ENCODE measurements at places on chromosomes 13 and 19.

DNA sequence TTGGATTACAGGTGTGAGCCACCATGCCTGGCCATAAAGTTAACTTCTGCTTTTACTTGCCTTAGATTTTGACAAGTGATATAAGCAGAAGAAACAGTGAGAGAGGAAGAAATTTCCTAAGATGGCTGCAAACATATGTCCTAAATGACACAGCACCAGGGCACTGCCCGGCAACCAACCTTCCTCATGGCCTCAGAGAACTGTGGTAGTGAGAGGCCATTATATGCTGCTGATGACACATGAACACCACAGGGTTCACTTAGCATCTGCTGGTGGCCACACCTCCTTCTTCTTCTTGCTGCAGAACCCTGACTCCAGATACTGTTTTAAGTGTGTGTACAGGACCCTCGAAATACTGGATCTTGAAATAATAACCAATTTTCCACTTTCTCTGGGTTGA lies 88.2 kb downstream of the KCTD12 start:
- no peak for DNase-seq

GRCh38 chr13:24228852-24229458 lies 68.4 kb downstream of the SPATA13 start:
- peak; percentile 17 for DNase-seq

DNA sequence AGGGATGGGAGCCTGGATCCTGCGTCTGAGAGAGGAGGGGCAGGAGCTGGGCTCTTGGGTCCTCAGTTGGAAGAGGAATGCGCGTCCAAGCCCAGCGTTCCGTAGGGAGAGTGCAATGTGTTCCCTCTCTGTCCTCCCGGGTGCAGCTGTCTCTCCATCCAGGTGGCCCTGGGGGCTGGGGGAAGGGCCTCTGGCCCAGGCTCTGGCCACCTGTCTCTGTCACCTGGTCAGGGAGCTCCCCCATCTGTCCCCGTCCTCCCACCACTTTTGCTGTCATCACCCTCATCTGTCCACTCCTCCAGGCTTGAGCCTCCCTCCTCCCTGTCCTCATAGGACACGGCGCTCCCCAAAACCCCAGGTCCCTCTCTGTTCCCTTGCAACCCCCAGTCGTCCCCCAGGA lies 3.7 kb upstream of the SBK2 start:
- no peak for DNase-seq

GRCh38 chr19:12838886-12839756 lies 806 bp downstream of the MAST1 start:
- DNase-seq: no peak

DNA sequence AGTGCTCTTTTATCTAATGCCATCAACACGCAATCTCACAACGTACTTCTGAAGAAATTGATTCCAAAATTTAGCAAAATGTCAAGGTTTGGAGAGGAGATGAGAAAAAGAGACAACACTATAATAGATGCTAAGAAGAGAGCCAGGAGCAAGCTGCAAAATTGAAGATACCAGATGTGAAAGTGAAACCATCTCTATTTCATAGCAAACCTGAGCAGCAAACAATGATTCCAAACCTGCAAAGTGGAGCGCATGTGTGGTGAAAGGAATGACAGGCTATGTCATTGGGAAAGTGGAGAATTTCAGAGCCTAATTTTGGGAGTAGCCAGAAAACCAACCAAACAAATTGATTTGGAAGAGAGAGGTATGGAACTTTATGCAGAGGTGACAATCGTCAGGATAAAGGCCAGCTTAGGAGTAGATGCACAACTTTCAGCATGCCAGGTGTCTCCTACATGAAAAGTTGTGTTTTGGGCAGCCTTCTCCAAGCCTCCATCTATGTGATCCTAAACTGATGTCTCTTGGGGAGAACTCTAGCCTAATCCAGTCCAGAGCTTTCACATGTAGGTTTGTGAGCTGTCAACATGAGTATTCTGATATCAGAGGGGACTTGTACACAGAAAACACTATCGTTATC lies 158.4 kb upstream of the FNDC3A start:
- DNase-seq: no peak

DNA sequence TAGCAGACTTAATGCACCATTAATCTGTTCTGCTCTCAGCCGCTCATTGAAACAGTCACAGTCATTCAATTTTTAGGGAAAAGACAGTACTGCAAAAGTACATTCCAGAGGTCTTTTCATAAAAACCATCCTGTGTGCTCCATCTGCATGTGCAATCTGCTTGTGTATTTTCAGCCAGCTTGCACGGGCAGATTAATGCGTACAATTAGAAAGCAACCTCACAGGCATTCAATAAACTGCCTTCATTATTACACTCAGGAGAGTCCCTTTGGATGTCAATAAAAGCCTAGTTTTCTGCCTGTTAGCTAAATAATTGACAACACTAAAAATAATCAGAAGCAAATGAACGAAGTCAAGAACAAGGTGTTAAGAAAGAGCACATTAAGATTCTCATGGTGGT lies 41.9 kb downstream of the EPSTI1 start:
- no peak for DNase-seq

DNA sequence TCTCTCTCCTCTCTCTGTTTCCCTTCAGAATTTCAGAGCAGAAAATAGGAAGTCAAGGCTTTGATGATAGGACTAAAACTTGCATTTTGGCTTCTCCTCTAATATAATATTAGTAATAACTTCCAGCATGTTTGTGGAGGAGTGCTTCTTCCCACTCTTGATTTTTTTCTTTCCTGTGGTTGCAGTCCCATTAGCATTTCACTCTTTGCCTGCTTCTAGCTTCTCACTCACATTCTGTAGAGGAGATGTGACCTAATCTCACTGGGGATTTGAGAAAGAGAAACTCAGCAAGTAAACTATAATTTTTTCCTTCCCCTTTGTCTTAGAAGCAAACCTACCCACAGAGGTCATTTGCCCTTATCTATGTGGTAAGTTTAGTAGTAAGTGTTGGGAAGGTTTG lies 169.4 kb upstream of the HTR2A start:
- DNase-seq: no peak

DNA sequence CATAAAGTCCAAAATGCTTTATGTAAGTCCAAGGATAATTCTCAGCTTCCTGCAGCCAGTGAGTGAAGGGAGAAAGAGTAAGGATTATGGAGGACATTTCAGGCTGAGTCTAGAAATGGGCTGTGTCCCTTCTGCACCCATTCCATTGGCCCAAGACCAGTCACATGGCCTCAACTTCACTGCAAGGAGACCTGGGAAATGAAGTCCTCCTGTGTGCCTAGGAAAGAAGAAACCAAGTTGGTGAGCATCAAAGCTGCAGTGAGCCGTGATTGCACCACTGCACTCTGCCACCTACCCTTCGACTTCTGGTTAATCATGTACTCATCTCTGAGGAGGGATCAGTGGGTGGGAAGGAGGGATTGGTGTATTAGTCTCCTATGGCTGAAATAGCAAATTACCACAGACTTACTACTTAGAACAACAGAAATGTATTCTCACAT lies 3.6 kb upstream of the CD37 start:
- peak; percentile 43 for DNase-seq

GRCh38 chr19:58544591-58545285 lies 874 bp downstream of the TRIM28 start:
- DNase-seq: peak; percentile 71

DNA sequence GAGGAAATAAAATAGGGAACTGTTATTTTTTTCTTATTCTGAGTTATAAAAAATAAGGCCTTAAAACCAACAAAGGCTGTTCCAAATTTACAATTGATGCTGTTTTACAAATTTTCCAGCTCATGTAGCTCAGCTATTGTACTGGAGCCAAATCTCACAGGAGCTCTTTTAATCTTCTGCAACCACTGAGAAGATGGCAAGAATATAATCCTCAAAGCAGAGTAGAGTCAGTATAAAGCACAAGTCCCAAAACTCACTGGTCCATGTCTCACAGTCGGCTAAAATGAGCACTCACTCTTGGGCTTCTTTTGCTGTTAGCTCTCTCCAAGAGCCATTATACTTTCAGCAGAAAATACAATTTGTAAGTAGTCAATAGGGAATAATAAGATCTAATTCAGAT lies 1074.4 kb upstream of the PRR20A start:
- no peak for DNase-seq

DNA sequence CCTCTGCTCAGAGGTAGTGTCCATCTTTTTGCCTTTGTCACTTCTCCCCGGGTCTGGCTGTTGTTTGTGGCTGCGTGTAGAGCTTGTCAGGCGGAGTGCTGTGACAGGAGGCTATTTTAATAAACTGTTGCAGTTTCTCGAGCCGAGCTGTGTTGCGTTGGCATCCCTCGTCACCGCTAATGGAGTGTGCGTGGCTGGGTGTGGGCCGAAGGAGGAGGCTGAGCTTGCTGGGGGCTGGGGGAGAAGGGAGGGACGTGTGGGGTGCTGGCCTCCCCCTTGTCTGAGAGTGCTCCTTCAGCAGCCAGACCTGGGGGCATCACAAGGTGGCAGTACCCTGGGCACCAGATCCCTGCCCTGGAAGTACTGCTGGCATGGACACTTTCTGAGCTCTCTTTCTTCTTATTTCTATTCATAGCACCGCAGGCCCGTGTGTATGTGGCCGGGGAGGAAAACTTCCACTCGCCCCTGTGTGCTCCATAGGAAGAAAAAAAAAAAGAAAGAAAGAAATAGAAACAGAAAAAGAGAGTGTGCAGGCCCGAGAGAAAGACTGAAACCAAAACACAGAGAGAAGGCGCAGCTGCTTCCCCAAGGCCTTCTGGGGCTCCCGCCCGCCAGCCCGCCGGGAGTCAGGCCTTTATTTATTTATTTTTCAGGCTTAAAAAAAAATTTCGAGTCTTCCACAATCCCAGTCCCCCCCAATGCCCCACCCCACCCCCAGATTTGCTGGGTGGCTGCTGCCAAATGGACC lies 27.0 kb downstream of the NFIX start:
- DNase-seq: no peak

- DNase-seq: no peak
These were observed 32.2 kb upstream of the IPO5 start for GRCh38 chr13:97921176-97921816.

- DNase-seq: peak; percentile 46
These were observed 47.4 kb upstream of the TMTC4 start for GRCh38 chr13:100721885-100722512.

- DNase-seq: peak; percentile 30
These were observed 15.2 kb upstream of the N4BP2L1 start for GRCh38 chr13:32443111-32443510.

- no peak for DNase-seq
These were observed 1666.0 kb downstream of the EFNB2 start for GRCh38 chr13:104869501-104869900.

GRCh38 chr19:16620018-16620417 lies 8.0 kb downstream of the MED26 start:
- DNase-seq: no peak

DNA sequence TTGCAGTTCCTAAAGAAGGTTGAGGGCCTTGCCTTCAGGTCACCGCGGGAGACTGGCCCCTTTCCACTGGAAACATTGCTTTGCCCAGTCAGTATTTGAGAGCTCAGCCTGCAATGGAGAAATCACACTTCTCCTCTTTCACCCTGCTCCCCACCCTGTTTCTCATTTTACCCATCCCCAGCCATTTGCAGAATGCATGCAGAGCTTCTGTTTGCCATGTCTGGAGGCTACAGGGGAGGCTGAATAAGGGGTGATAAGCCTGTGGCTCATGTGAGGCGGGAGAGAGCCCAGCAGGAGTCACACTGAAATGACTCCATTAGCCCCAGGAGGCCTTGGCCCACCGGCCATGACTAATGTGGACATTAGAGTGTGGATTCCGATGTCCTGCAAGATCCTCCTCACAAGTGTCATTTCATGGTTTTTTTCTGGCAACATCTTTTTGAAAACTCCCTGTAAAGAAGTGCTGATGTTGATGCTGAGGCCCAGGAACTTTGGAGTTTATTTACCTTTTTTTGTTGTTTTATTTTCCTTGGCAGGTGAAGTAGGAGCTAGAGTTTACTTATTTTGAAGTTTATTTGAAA lies 6.3 kb downstream of the SPINT2 start:
- DNase-seq: no peak

DNA sequence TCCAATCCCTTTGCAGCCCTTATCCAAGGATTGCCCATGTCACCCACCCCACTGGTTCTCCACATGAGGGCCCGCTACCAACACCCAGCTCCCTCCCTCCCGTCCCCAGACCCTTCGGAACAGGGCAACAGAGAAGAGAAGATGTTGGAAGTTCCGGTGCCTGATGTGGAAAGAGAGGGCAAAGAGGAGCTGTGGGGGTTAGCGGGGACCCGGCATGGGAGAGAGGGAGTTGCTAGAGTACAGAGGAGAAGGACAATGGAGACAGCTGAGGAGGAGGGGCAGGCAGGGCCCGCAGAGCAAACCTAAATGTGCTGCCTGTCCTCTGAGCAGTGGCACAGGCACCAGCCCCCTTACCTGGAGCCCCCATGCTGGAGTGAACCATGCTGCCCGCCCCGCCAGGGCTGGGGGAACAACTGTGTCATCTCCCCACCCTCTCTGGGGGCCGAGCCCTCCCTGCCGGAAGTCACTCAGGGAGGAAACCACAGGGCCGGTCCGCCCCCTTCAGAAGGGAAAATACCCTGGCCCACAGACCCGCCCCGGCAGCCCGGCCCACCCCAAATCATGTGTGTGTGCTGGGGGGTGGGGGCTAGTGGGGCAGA lies at the start of gene POU2F2:
Gene POU2F2, minus strand, starts transcription at position 417 of the 599 bp plus-strand sequence. Its CDS starts 35 bp downstream, at position 382.
- DNase-seq: peak; percentile 86

DNA sequence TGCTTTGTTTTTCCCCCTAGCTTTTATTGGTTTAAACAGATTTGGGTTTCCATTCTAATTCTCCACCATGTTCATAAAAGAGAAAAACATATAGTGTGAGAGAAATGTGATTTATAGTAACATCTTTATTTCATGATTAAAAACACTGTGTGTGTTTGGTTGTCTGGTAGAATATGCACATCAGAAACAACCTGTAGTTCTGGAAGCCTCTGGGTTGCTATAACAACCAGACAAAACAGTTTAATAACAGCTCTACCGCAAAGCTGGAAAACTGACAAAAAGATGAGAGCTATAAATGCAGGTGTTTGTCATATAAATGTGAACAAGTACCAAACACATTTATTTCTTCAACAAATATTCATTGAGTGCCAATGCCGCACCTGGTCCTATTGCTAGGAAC lies 9.8 kb downstream of the KBTBD6 start:
- DNase-seq: no peak

DNA sequence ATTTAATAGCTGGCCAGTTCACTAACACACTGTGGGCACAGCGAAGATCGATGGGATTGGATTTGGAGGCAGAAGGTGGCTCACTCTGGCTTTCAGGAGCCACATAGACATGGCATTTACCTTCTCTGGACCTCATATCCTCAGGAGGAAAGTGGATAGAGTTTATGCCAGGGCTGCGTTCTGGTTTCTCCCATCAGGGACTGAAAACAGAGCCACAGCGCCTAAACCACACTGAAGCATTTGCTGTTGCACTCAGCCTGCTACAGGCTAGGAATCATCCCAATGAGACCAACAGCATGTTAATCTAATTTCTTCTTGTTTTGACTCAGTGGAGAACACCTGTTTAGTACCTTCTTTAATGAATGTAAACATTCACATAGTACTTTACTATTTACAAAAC lies 1.6 kb downstream of the CYSLTR2 start:
- DNase-seq: no peak

- no peak for DNase-seq
These were observed 23.8 kb downstream of the LRFN3 start for GRCh38 chr19:35959968-35960320.

DNA sequence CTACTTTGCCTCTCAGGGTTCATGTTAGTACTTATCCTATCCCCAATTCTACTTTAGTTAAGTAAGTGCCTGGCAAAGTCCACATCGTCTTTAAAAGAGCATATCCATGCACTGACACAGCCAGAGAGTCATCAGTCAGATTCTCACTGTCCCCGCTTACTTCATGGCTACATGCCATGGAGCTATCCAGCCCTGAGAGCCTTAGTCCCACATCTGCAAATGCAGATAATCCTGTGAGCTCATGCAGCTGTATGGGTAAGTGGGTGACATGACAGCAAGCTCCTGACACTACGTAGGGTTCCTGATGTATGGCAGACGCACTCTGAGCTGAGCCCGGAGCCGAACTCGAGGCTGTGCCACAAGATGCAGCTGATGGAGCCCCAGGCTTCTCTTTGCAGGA lies 661.5 kb downstream of the LIG4 start:
- no peak for DNase-seq

Data from activated CD4-positive, alpha-beta T cell treated with anti-CD3 and anti-CD28 coated beads, Interleukin-2, amount 50 U/mL, for 1 hour (primary cell).